ENCODE measurements at places on chromosomes 3 and 15. TPM values are rescaled to one million over a fixed set of nuclear protein-coding genes. Genes with fewer than 3 reads are reported as not detected.

GRCh38 chr3:53616321-53616720 lies 121.9 kb downstream of the CACNA1D start:
- DNase-seq = no peak

DNA sequence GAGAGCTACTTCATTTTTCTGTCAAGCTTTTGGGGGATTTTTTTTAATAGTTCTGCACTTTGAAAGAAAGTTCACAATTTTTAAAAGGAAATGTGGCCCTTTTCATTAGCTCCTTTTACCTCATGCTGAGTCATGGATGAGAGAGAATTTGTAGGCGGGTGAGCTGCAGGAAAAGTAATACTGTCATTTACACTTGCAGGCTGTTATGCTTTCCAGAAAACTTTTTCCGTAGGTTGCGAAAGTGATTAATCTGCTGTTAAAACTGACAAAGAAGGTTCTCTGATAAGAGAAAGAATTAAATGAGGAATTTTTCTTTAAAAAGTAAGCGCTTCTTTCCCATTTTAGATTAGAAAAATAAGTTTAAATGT lies 430.2 kb downstream of the LPP start:
- DNase-seq = no peak

GRCh38 chr3:172061724-172062184 lies 22.4 kb downstream of the FNDC3B start:
- DNase-seq = no peak

The RAP2B gene
- 12.3 TPM for total RNA-seq
